ENCODE measurements at places on chromosomes 1 and 21. TPM values are rescaled to one million over a fixed set of nuclear protein-coding genes. Genes with fewer than 3 reads are reported as not detected.

GRCh38 chr1:246837418-246838117, 94.2 kb downstream of the AHCTF1 start:
- no peak for DNase-seq

- peak; percentile 61 for DNase-seq
These were observed at the start of gene BCAR3 for GRCh38 chr1:93681101-93681988. BCAR3 (minus strand) TSS chr1:93681837; CDS start chr1:93674930, 6,907 bp downstream.

GRCh38 chr1:223628233-223629125, 37.0 kb downstream of the CAPN8 start:
- peak; percentile 68 for DNase-seq

GRCh38 chr1:93448292-93448982, 519 bp downstream of the FNBP1L start:
- DNase-seq = peak; percentile 31

DNA sequence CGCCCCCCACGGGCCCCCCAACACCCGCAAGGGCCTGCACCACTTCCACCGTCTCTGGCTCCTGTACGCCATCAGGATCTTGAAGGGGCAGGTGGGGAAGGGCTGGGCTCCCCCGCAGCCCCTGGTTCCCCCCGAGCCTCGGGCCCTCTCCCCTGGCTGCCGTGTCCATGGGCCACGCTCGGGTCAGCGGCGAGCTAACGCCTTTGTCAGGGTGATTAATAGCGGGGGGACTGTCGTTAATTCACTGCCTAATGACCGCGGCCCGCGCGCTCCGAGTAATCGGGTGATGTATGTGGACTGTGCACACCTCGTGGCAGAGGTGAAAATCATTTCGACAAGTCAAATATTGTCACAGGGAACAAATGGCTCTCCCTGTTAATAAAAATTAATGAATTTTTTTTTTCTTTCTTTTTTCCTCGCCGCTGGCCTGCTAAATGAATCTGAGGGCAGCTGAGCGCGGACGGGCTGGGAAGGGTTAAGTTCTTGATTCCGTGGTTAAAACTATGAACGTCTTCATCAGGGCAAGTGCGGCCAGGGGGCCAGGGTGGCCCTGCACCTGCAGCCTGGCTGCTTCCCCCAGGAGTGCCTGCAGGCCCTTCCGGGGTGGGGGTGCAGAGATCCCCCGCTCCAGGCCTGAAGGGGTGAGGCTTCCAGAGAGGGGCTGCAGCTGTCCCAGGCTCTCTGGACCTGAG, 100.8 kb downstream of the PRDM16 start:
- DNase-seq = no peak

DNA sequence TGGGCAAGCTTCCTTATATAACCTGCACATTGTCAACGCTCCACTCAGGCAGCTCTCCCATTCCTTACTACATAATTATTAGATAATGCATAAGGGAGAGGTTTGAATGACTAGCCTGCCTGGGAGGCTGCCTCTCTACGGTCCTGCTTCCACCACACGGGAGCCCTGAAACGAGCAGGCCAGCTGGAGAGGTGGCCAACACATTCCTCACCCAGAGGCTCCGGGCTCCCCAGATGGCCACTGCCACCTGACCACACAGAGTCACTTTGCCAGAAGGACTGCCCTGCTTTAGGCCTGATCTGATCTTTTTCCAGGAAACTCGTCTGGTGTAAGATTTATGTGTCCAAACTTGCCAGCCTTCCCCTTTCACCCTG, 27.9 kb downstream of the HIVEP3 start:
- DNase-seq = no peak

GRCh38 chr1:88802950-88803349, 88.4 kb downstream of the GTF2B start:
- DNase-seq = no peak

DNA sequence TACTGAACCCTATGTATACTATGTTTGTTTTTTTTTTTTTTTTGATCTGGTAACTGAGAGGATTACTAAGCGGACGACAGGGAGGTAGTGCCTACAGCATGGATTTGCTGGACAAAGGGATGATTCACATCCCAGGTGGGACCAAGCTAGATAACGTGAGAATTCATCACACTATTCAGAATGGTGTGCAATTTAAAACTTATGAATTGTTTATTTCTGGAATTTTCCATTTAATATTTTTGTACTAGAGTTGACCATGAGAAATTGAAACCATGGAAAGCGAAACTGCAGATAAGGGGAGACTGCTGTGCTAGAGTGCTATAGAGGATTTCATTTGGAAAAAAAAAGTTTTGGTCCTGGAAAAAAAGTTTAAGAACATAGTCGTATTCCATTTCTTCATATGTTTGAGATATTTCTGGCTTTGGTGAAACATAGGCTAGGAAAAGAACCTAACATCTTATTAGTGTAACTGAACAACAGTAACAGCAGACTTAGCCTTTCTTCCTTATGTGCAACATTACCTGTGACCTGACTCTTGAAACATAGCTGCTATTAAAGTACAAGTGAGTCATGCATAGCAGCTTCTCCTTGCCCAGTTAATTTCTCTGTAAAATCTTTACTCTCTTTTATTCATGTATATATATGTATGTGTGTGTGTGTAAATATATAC, 202.5 kb downstream of the FGGY start:
- no peak for DNase-seq

- DNase-seq = peak; percentile 28
These were observed 3.9 kb downstream of the KPNA6 start for GRCh38 chr1:32111789-32112188.

DNA sequence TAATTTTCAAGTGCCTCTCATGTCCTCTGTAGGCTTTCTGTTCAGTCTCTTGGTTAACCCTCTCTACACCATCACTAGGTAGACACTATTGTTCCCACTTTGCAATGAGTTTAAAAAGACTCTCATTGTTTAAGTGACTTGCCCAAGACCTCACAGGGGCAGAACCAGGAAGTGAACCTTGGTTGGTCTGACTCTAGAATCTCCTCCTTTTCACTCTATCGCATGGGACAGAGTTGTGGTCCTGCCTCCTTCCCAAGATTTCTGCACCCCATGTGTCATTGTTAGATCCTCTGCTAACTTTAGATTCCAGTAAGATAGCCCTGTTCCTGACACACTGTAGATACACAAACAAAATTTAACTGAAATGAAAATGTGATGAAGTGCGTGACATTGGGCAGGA, 481.7 kb upstream of the USP24 start:
- no peak for DNase-seq

DNA sequence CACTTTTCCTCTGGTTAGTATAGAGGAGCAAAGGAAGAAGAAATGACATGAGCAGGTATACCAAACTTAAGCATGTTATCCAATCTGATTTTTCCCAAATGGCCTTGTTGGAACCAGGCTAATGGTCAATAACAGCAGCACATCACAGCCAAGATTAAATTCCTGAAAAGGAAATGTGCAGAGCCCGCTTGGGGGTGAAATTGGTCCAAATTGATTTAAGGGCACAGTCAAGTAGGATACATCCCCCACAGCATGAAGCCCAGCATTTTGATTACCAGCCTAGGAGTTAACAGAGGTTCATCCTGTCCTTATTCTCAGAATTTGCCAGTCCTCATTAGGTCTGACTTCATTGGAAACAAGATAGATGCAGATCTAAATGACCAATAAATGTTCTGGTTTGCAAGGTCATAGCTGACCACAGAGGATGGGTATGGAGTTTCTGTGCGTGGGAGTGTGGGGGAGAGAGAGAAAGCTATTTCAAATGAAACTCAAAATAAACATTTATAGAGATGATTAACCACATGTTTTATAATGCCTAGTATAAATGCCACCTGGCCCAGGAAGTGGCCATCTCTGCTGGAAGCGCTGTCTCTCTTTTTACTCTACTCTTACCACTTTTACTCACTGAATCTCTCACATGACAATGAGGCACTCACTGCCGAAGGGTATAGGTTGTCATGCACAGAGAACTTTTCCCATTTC, 38.7 kb downstream of the RGS5 start:
- DNase-seq = no peak

DNA sequence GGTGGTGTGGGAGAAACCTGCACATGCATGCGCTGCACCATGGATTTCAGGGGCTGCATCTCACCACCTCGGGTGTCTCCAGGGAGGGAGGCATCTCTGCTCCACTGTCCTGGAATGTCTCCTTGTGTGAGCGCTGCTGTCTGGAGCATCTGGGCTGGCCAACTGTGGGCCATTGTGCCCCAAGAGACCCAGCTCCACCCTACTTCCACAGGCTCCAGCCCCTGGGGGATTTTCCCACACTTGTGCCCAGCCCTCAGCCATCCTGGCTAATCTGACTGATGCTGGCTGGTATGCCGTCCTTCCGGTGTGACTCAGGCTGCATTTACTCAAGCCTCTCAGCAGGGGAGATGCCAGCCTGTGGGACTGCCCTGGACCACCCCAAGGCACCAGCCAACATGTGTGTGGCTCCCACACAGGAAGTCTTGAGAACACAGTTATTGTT, 62.0 kb downstream of the TRIM11 start:
- DNase-seq = no peak

DNA sequence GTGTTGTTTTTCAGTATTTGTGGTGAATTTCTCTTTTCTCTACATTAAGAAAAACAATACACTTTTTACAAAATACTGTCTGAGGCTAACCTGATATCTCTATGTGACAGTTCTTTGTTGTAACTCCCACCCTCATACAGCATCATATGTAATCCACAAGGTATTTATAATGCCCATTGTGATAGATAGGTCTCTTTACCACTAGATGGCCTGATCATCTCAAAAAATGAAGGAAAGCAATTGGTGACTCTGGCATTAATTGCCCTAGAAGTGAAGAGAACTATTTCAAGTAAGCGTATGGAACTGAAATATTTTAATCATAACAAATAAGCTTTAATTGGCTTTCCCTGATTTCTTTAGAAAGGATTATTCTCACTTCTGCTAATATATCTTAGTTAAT, 36.2 kb upstream of the HFM1 start:
- peak; percentile 72 for DNase-seq

DNA sequence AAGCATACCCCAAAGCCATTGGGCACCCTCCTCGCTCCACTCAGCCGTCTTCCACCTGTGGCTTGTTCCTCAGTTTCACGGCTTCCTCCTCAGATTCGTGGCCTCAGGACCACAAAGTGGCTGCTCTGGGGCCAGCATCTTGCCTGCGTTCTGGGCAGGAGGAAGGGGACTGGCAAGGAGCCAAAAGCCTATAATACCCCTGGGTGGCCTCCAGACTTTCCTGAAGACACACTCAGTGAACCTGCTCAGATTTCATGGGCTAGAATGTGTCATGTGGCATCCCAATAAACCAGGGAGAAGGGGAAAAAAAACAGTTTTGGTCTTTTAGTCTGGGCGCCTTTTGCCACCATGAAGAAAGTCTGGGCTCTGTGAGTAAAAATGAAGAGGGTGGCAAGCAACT, 62.0 kb downstream of the SDC3 start:
- no peak for DNase-seq

DNA sequence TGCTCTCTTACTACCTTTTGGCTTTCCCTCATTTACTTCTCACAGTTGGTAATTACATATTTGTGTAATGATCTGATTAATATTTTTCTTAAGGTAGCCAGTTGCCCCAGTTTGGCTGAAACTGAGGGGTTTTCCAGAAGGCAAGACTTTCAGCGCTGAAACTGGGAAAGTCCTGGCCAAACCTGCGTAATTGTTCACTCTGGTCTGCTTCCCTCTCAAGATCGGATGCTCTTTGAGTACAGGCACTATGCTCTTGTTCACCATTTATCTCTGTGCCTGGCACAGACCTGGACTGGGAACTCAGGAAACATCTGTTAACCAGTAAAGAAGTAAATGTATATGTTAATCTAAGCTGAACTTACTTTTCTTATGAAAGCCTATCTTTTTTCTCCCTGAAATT, 209.6 kb upstream of the HOOK1 start:
- DNase-seq = no peak

DNA sequence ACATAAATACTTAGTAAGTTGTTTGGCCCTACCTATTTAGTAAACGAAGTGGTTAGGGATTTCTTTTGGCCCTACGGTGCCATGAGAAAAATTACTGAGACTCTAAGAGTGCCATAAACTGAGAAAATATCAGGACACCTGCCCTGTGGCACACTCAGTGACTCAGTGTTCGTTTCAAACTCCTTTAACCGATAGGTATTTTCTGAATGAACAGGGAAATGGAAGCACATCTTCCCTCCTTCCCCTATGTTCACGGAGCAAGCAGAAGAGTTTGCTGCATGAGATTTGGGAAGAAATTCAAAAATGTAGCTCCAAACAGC, 134.2 kb downstream of the KAZN start:
- no peak for DNase-seq

GRCh38 chr1:43773821-43774220, 66.5 kb downstream of the ST3GAL3 start:
- no peak for DNase-seq

DNA sequence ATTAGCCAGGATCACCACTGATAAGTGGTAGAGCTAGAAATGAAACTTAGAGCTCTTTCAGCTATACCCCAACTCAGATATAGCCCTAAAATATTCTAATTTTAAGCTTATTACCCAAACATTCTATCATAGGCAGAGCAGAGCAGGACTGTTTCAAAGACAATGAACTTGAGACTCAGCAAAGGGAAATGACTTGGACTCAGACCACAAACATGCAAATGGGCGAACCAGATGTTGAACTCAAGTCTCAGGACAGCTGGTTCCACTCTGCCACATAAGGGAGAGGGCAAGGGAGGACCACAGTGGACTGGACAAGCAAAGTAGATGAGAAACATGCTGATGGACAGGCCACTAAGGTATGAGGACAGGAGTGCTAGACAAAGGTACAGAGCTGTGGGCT, 315.3 kb downstream of the OMA1 start:
- no peak for DNase-seq

DNA sequence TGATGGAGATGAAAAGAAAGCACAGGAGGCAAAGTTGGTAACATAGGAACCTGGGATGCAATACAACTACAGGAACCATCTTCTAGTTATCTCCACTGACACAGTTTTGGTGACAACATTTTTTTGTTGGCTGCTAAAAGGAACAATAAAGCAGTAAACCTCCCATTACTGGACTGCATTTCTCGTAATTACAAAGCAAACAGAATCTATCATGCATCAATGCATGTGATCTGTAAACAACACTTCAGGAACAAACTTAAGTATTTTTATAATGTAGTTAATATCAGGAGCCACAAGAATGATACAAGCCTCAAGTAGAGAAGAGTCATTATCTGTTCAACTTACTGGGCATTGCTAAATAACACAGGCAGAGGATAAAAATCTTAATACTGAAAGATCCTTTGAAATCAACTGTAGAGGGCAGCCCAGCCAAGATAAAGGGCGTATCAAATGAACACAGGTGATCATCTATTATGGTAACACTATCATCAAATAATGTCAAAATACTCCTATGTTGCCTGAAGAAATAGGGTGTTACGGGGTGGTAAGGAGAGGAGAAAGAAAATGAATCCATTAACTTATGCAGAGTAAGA, 193.3 kb downstream of the EIF4G3 start:
- DNase-seq = no peak

TCHH gene
- 0.27 TPM for total RNA-seq

DMRTA2 gene
- 0.21 TPM for total RNA-seq

DNASE2B gene
- 0.18 TPM for total RNA-seq

USH2A gene
- 0.79 TPM for total RNA-seq

MIXL1 gene
- total RNA-seq = not detected

SLC1A7 gene
- total RNA-seq = not detected

PRUNE1 gene
- total RNA-seq = 16.2 TPM

FTCD gene
- total RNA-seq = not detected

EFNA1 gene
- total RNA-seq = 25.7 TPM

TRNAU1AP gene
- 13.4 TPM for total RNA-seq

AMY1A gene
- total RNA-seq = not detected

BATF3 gene
- 7.4 TPM for total RNA-seq

Measured in SK-MEL-5 (cell line).